ENCODE measurements at places on chromosomes 3 and 15. TPM values are rescaled to one million over a fixed set of nuclear protein-coding genes. Genes with fewer than 3 reads are reported as not detected.

DNA sequence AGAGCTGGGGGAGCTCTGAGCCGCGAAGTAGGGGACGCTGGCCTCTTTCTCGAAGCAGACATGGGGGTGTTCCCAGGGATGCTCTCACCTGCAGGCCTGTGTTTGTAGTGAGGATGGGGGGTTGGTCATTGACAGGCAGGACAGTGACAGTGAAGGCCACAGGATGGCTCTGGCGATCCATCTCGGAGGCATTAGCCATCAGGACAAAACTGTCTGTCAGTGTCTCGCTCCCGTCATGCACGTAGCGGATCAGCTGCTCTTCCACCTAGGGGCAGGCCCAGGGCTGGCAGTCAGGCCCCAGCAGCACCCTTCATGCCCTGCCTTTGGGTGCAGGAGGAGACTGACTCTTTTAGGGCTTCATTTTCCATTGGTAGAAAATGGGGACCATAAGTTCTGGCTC lies 28.0 kb downstream of the CSPG4 start:
- H3K4me3 ChIP-seq: no peak overlapping the region
- no peaks in the 10 kb centered on the region for H3K36me3 ChIP-seq
- H3K4me1 ChIP-seq: peaks cover 41% of the 10 kb centered on the region
- no peak overlapping the region for H3K27ac ChIP-seq
- DNase-seq: peak; percentile 56
- peaks cover 25% of the 10 kb centered on the region for H3K27me3 ChIP-seq

GRCh38 chr3:177640319-177640965 lies 443.2 kb upstream of the TBL1XR1 start:
- H3K27ac ChIP-seq: no peak overlapping the region
- no peak for DNase-seq
- no peaks in the 10 kb centered on the region for H3K27me3 ChIP-seq
- H3K36me3 ChIP-seq: no peaks in the 10 kb centered on the region
- no peak overlapping the region for H3K4me3 ChIP-seq

- no peaks in the 10 kb centered on the region for H3K27me3 ChIP-seq
- H3K36me3 ChIP-seq: no peaks in the 10 kb centered on the region
- no peak overlapping the region for H3K27ac ChIP-seq
- no peak overlapping the region for H3K4me3 ChIP-seq
- H3K4me1 ChIP-seq: no peaks in the 10 kb centered on the region
- no peak for DNase-seq
Measured at GRCh38 chr3:182487143-182487542, 306.2 kb upstream of the ATP11B start.

GRCh38 chr15:40486066-40486770 lies 15.4 kb downstream of the CHST14 start:
- no peak for DNase-seq
- H3K27me3 ChIP-seq: no peaks in the 10 kb centered on the region
- H3K36me3 ChIP-seq: no peaks in the 10 kb centered on the region
- no peak overlapping the region for H3K4me3 ChIP-seq

GRCh38 chr3:66822186-66823008 lies 175.7 kb upstream of the KBTBD8 start:
- H3K27me3 ChIP-seq: no peaks in the 10 kb centered on the region
- no peak overlapping the region for H3K4me3 ChIP-seq

GRCh38 chr3:24166515-24166914 lies 221.4 kb downstream of the NR1D2 start:
- DNase-seq: no peak
- no peak overlapping the region for H3K27ac ChIP-seq
- no peak overlapping the region for H3K4me3 ChIP-seq
- no peaks in the 10 kb centered on the region for H3K27me3 ChIP-seq
- H3K4me1 ChIP-seq: no peaks in the 10 kb centered on the region

- H3K36me3 ChIP-seq: no peaks in the 10 kb centered on the region
- no peaks in the 10 kb centered on the region for H3K27me3 ChIP-seq
- no peaks in the 10 kb centered on the region for H3K4me1 ChIP-seq
- H3K27ac ChIP-seq: no peak overlapping the region
- DNase-seq: no peak
Measured at GRCh38 chr3:152350139-152350538, 81.4 kb downstream of the MBNL1 start.

DNA sequence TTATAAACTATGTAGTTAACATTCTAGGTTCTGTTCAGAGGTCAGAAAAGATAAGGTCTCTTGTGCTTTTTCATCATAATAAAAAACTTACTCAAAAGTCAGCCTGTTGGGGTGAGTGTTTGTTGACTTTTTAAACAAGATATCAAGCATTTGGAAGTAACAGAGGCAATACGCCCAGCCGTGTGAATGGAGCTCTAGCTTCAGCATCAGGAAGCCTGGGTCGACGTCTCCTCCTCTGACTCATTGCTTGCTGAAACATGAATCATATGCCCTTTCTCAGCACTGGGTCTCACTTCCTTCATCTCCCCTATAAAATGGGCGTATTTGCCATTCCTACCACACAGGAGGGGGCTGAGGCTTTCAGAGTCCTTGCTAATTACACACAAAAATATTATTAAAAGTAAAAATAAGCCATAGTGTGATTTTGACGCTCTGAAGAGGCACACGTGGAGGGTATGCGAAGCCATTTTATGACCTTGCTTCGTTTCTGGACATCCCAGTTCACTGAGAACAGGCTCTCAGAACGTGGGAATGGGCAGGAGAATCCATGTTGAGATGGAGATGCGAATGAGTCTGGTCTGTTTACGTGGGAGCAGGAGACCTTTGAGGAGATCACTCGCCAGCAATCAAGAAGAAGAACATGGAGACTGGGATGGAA lies 220.8 kb upstream of the TPRG1 start:
- no peak overlapping the region for H3K4me3 ChIP-seq
- H3K4me1 ChIP-seq: peaks cover 41% of the 10 kb centered on the region
- H3K27ac ChIP-seq: no peak overlapping the region
- no peaks in the 10 kb centered on the region for H3K27me3 ChIP-seq
- DNase-seq: peak; percentile 60

DNA sequence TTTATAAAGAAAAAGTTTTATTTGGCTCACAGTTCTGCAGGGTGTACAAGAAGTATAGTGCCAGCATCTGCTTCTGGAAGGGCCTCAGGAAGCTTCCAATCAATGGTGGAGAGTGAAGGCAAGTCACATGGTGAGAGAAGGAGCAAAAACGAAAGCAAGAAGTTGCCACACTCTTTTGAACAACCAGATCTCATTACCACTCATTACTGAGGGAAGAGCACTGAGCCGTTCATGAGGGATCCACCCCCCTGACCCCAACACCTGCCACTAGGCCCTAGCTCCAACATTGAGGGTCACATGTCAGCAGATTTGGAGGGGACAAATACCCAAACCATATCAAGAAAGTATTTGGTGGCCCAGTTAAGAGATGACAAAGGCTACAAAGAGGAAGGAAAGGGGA lies 239.3 kb upstream of the UBE2E1 start:
- DNase-seq: no peak
- H3K27me3 ChIP-seq: no peaks in the 10 kb centered on the region
- H3K36me3 ChIP-seq: no peaks in the 10 kb centered on the region
- H3K4me3 ChIP-seq: no peak overlapping the region
- no peak overlapping the region for H3K27ac ChIP-seq
- H3K4me1 ChIP-seq: no peaks in the 10 kb centered on the region

GRCh38 chr3:192224634-192225155 lies 502.6 kb downstream of the FGF12 start:
- H3K4me3 ChIP-seq: no peak overlapping the region
- H3K4me1 ChIP-seq: no peaks in the 10 kb centered on the region
- H3K27ac ChIP-seq: no peak overlapping the region
- no peak for DNase-seq
- no peaks in the 10 kb centered on the region for H3K36me3 ChIP-seq

DNA sequence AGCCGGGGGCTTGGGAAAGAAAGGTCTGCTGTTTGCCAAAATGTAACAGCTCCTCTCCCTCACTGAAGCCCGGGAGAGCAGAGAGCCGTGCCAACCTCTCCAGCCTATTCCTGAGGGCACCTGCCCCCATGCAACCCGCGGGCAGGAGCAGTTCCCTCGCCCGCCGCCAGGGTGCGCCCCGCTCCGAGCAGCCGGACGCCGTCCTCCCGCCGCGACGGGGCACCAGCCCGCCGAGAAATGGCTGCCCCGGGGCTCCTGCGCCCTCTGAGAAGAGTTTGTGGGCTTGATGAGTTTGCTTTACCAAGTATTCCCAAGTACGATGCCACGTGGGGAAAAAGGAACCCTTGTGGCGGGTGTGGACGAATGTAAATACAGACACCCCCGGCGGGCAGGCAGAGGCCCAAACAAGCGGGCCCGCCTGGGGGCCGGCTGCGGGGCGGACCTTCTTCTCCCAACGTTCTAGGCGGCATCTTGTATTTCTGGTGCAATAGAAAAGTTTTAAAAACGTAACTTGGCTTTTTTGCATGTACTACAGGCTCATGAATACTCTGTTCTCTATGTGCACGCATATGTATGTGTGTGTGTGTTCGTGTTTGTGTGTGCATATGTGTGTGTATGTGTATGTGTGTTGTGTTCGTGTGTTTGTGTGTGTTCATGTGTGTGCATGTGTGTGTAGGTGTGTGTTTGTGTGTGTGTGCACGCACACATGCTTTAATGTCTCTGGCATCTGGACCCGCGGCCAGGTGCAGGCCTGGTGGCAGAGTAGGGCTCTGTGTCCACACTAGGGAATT lies 162.9 kb downstream of the CHSY1 start:
- peak; percentile 35 for DNase-seq
- H3K4me3 ChIP-seq: peak overlapping the region; percentile 78
- H3K27ac ChIP-seq: peak overlapping the region; percentile 60
- H3K36me3 ChIP-seq: no peaks in the 10 kb centered on the region
- peaks cover 62% of the 10 kb centered on the region for H3K4me1 ChIP-seq
- H3K27me3 ChIP-seq: no peaks in the 10 kb centered on the region

DNA sequence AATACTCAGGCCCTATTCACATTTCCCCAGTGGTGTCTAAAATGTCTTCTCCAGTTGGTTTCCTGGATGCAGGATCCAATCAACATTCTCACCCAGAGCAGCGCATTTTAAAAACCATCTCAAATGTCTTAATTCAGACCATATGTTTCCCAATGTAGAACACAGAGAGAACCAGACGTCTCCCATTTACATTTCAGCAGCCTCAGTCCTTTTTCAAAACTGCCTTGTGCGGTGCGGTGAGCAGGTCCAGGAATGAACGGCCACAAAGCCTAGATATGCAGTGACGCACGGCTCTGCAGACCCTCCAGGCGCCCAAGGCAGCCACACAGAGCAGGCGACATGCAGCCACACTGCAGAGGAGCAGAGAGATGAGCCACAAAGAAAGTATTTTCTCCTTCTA lies 66.1 kb upstream of the MEX3B start:
- H3K4me3 ChIP-seq: no peak overlapping the region
- no peaks in the 10 kb centered on the region for H3K4me1 ChIP-seq
- H3K36me3 ChIP-seq: no peaks in the 10 kb centered on the region
- peaks cover 7% of the 10 kb centered on the region for H3K27me3 ChIP-seq
- DNase-seq: no peak

- H3K4me1 ChIP-seq: no peaks in the 10 kb centered on the region
- no peak for DNase-seq
- H3K36me3 ChIP-seq: no peaks in the 10 kb centered on the region
- no peak overlapping the region for H3K27ac ChIP-seq
Measured at GRCh38 chr15:100200287-100200880, 141.4 kb downstream of the ADAMTS17 start.

GRCh38 chr3:178084938-178085816 lies 451.1 kb upstream of the KCNMB2 start:
- DNase-seq: peak; percentile 9
- H3K27ac ChIP-seq: no peak overlapping the region
- H3K4me3 ChIP-seq: no peak overlapping the region
- peaks cover 19% of the 10 kb centered on the region for H3K4me1 ChIP-seq
- H3K27me3 ChIP-seq: no peaks in the 10 kb centered on the region
- no peaks in the 10 kb centered on the region for H3K36me3 ChIP-seq

- no peaks in the 10 kb centered on the region for H3K4me1 ChIP-seq
- H3K36me3 ChIP-seq: no peaks in the 10 kb centered on the region
- no peaks in the 10 kb centered on the region for H3K27me3 ChIP-seq
- no peak overlapping the region for H3K4me3 ChIP-seq
- no peak for DNase-seq
- H3K27ac ChIP-seq: no peak overlapping the region
Measured at GRCh38 chr15:86300390-86301125, 220.9 kb downstream of the AGBL1 start.

DNA sequence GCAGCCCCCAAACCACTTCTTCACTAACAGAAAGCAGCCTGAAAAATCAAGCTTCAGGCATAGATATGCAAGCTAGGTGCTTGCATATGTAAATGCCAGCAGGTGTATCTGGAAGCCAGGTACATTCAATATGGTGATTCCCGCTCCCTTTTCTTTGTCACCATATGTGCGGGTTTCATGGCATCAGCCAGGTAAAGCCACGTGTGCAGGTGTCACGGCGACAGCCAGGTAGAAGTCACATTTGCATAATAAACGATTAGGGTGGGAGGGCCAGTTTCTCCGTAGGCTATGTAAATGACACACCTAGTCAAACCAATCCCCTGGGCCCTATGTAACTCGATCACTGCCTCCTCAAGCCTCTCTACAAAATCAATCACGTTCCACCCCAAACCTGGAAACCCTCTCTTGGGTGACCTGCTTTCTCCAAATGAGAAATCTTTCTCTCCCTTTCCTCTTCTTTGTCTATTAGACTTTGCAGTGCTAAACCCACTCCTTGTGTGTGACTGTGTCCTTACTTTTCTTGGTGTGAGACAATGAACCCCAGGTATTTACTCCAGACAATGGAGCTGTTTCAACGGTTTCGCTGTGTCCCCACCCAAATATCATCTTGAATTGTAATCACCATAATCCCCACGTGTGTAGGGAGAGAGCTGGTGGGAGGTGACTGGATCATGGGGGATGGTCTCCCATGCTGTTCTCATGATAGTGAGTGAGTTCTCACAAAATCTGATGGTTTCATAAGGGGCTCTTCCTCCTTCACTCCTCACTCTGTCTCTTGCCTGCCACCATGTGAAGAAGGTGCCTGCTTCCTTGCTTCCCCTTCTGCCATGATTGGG lies 44.6 kb downstream of the ONECUT1 start:
- DNase-seq: no peak
- no peak overlapping the region for H3K4me3 ChIP-seq
- H3K27ac ChIP-seq: no peak overlapping the region
- H3K36me3 ChIP-seq: no peaks in the 10 kb centered on the region
- H3K27me3 ChIP-seq: no peaks in the 10 kb centered on the region

- H3K4me1 ChIP-seq: no peaks in the 10 kb centered on the region
- H3K4me3 ChIP-seq: no peak overlapping the region
- H3K36me3 ChIP-seq: no peaks in the 10 kb centered on the region
- DNase-seq: no peak
Measured at GRCh38 chr3:190436331-190436730, 13.4 kb downstream of the TMEM207 start.

- H3K4me1 ChIP-seq: no peaks in the 10 kb centered on the region
- no peak overlapping the region for H3K4me3 ChIP-seq
- no peaks in the 10 kb centered on the region for H3K27me3 ChIP-seq
- H3K27ac ChIP-seq: no peak overlapping the region
Measured at GRCh38 chr3:192817053-192817452, 89.7 kb upstream of the FGF12 start.

Gene EHD4
- 4.9 TPM for total RNA-seq

Gene PAQR5
- total RNA-seq: 0.11 TPM

Gene CLRN1
- not detected for total RNA-seq

Gene ISL2
- 5.1 TPM for total RNA-seq

Gene CPA3
- total RNA-seq: not detected

Gene SEMA5B
- total RNA-seq: not detected

Gene MAP6D1
- total RNA-seq: 0.62 TPM

Gene SLCO2A1
- total RNA-seq: not detected
